ENCODE measurements at places on chromosomes 5 and 9. TPM values are rescaled to one million over a fixed set of nuclear protein-coding genes. Genes with fewer than 3 reads are reported as not detected.

- no peak for DNase-seq
These were observed 16.9 kb downstream of the C9orf85 start for GRCh38 chr9:71928376-71928775.

GRCh38 chr9:126307322-126308061 is 19.1 kb upstream of the MVB12B start:
- no peak for DNase-seq

- DNase-seq = no peak
These were observed 74.1 kb upstream of the HSPA9 start for GRCh38 chr5:138649316-138649720.

DNA sequence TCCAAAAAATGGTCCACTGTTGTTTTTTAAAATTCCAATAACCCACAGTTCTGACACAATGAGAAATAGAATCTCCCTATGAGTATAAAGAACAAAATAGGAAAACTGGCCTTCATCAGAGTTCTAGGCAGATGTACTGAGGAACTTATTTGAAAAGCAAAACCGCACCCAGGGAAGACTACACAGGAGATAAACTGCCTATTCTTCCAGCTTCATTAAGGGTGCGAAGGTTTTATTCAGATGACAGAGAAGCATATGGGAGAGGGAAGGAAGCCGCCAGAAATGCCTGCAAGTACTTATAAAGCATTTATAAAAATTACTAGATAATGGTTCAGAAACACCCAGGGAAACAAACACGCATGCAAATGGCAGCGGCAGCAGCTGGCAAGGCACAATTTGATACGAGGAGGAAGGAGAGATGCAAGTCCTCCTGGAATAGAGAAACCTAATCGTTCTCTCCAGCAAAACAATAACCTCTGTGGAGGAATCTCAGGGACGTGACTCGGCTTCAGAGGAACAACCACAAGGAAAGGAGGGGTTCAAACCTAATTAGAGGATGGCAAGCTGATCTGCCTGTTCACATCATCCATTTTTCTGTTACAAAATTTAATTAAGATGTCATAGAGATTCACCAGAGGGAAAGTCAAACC is 9.0 kb downstream of the TTLL11 start:
- DNase-seq = no peak

- no peak for DNase-seq
These were observed 444.9 kb upstream of the CYLC2 start for GRCh38 chr9:102550266-102550665.

- peak; percentile 26 for DNase-seq
These were observed 81.3 kb upstream of the ERCC6L2 start for GRCh38 chr9:95793924-95794828.

DNA sequence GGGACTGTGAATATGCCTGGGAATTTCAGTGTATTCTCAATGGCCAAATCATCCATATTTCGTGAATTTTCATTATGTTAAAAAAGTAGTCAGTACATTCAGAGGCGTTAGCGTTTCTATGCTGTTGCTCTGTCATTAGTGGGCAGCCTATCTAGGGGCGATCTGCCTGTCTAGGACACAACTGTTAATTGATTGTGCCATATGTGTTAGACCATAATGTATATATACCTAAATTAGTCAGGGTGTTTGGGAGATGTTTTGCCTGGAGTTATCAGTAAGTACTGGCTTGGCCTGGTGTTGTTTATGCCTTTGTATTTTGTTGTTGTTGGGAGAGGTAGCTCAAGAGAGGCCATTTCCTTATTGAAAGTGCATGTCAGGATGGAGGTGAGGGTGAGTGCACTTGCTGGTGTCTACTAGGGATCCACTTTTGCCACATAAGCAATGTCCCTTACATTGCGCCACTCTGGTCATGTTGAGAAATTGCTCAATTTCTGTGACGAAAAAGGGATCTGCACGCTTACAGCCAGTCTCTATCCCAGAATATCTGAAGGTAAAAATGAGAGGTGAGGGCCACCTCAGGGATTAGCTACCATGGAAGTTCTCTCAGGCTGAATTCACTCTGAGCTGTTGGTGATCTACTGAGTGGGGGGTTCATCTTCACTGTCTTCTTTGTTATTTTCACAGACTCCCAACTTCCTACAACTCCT is 123.3 kb downstream of the ST8SIA4 start:
- no peak for DNase-seq

ARID3C gene
- not detected for polyA plus RNA-seq

ADAMTS19 gene
- 29.3 TPM for polyA plus RNA-seq

All from muscle of arm (tissue), 14 donors.